Activated naive CD4-positive, alpha-beta T cell (primary cell): ENCODE measurements at places on chromosomes 3 and 15.

GRCh38 chr3:65995030-65995429 lies 43.7 kb downstream of the MAGI1 start:
- DNase-seq: no peak

GRCh38 chr15:31814082-31814481 lies 216.2 kb upstream of the CHRNA7 start:
- no peak for DNase-seq

DNA sequence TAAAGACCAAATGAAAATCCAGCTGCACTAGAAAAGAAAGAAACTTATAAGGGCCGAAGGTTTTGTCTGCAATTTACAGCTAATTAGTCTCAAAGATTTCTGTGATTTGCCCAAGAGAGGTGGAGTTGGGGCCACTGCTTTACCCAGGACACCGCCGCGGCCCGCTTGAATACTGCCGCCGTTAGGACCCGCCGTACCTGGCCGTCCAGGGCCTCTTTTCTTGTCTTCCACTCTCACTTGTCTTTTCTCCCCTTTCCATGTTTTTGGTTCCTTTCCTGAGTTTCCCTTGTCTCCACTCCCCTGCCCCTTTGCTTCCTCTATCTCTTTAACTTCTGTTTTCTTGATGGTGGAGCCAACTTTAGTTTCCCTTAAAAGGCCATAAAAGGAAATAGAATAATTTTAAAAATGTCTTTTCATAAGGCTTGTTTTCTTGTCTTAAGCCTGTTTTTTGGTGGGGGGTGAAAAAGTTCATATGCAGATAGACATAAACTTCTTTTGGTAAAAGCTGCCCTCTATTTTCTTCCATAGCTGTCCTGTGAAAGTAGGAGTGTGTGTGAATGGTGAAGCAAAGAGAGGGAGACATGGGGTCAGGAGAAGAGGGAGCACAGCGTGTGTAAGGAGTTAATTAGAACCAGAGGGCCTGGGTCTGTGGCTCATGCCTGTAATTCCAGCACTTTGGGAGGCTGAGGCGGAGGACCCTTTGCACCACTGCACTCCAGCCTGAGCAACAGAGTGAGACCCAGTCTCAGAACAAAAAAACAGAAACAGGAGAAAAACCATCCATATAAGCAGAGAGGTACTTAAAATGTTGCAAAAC lies 16.0 kb upstream of the CCNL1 start:
- no peak for DNase-seq

DNA sequence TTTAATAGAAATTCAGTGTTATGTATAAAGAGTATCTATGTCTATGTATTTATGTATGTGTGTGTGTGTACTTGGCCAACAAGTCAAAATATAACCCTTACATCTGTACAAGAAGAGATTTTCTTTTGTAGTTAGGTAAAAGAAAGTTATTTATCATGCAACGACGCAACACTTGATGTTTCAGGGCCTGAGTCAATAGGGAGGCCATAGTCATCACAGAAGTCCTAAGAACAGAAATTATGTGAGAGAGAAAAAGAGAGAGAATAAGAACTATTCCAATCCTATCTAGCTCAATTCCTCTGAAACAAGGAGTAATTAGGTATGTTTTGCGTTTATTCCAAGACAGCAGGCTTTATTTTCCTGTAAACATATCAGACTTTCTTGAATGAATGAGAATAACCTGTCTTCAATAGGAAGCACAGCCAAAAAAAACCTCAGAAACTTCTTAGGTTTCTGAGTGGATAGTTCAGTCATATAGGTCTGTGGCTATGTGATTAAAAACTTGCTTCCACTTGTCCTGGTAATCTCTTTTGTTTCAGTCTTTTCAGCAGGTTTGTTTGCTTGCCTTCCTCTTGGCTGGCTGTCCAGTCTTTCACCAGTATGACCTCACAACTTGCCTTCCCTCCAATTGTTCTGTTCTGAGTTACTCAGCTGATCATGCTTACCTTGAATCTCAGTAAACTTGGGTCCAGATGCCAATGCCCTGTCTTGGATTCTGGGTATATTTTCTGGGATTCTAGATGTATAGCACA lies 382.4 kb upstream of the GBE1 start:
- DNase-seq: no peak

DNA sequence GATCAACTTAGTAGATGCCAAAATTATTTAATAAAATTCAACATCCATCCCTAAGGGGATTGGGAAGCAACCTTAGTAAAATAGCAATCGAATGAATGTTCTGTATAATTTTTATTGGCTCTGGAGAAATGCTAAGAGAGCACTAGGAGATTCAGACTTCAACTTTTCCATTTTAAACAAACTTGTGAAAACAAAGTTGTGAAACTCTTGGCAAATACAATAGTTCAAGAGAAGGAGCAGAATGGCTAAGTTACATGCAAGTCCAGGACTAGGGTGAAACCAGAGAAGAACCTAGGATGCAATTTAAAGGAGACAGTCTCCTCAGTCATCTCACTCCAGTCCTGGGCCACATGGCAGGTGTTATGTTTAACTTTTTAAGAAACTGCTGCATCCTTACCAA lies 16.7 kb upstream of the ZNF280D start:
- no peak for DNase-seq

DNA sequence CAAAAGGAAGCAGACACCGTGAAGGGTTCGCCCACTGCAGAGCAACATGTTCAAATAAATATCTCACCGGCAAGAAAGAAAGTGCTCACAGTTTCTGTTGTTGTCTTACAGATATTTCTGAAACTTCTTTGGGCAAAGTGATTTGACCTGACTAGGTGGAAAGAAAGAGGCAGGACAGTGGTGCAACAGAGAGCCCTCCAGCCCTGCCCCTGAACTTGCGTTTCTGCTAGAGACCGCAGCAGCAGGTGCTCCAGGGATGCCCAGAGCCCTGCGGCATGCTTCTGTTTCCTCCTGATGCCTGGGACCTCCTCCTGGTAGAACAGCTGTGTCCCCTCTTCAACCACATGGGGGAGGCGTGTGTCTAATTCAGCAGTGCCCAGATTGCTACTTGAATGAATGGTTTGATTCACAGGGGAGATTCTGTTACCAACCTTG lies 123.4 kb downstream of the ATP10A start:
- DNase-seq: no peak

- no peak for DNase-seq
Observed at GRCh38 chr3:172617976-172618375, 92.9 kb downstream of the NCEH1 start.

- DNase-seq: no peak
Observed at GRCh38 chr3:185069037-185070030, 83.5 kb downstream of the C3orf70 start.

- no peak for DNase-seq
Observed at GRCh38 chr3:25555695-25556437, 108.8 kb downstream of the TOP2B start.

- no peak for DNase-seq
Observed at GRCh38 chr15:42616107-42616506, 40.7 kb downstream of the STARD9 start.

GRCh38 chr15:31070867-31071266 lies 30.7 kb downstream of the TRPM1 start:
- no peak for DNase-seq

GRCh38 chr15:65580287-65580686 lies 30.6 kb downstream of the INTS14 start:
- DNase-seq: no peak

- DNase-seq: no peak
Observed at GRCh38 chr3:56858331-56858730, 56.6 kb upstream of the ARHGEF3 start.

GRCh38 chr3:16697443-16698147 lies 92.4 kb upstream of the DAZL start:
- no peak for DNase-seq

GRCh38 chr3:148882288-148882687 lies 17.2 kb downstream of the CPA3 start:
- DNase-seq: no peak

- DNase-seq: peak; percentile 26
Observed at GRCh38 chr15:66603301-66604179, 37.7 kb upstream of the LCTL start.

DNA sequence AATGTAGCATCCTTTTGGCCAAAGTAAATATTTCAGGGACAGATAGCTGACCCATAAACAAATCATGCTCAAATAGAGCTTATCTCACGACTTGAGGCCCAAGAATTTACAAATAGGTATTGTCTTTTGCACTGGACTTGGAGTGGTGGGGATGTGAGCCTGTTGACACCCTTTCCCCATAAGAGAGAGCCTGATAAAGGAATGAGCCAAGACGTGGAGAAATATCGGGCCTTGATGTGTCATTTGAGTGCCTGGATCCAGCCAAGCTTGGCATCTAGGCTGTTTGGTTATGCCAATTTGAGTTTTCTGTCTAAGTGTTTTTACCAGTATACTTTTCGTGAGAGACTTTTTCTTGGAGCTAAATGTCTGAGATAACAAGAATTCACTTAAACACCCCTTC lies 112.9 kb upstream of the RGMA start:
- DNase-seq: no peak

GRCh38 chr3:17942856-17943255 lies 200.4 kb upstream of the TBC1D5 start:
- DNase-seq: no peak

DNA sequence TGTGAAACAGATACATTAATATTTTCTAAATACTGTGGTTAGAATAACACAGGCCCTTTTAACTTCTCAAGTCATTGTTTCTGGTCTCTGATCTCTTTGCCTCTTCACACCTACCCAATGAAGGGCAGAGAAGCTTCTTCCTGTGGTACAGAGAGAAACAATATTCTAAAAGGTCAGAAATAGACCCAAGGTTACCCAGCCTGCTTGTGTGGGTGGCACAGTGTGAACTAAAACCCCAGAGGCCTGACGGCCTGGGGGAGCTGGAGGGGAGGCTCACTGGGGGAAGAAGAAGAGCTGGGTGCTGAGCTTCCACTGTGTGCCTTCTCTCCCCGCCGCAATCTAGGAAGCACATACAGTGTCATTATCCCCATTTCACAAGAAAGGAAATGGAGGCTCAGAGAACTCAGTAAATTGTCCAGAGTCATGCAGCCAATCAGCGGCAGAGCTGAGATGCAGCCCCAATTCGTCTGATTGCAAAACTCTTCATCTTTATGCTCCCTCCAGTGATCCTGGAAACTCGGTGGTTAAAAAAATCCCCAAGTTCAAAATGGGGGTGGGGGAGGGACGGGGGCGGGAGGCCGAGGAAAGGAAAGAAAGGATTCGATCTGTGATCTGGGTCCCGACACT lies 64.1 kb upstream of the HEG1 start:
- no peak for DNase-seq

GRCh38 chr15:94032571-94032970 lies 198.8 kb upstream of the MCTP2 start:
- DNase-seq: no peak

- DNase-seq: no peak
Observed at GRCh38 chr15:60511351-60512031, 32.5 kb upstream of the ICE2 start.

- DNase-seq: no peak
Observed at GRCh38 chr3:72617424-72618024, 230.7 kb downstream of the SHQ1 start.

DNA sequence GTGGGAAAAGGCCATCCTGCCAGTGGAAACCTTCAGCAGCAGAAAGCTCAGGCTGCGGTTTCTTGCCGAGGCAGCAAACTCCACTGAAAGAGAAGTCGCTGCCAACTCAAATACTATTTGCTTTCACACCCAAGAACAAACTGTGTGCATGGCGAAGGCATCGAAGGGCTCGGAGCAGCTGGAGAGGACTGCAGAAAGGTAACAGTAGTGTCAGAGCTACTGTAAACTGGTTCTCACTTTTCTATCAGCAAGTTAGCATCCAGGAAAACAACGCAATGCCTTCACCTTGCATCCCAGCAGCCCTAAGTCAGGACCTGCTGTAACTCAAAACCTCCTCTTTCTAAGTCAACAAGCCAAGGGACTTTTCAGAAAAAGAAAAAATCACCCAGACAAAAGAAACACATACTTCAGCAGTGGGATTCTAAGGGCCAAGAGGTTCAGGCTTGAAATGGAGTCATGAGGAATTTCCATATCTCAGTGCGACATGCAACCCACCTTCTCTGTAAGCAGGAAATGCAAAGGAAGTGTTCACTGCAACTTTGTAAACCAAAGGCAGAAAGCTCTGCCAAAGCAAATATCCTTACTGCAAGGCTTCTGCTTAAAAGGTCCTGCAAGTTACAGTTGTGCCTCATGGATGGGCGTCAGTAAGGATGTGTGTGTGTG lies 193.5 kb downstream of the FOXP1 start:
- no peak for DNase-seq

DNA sequence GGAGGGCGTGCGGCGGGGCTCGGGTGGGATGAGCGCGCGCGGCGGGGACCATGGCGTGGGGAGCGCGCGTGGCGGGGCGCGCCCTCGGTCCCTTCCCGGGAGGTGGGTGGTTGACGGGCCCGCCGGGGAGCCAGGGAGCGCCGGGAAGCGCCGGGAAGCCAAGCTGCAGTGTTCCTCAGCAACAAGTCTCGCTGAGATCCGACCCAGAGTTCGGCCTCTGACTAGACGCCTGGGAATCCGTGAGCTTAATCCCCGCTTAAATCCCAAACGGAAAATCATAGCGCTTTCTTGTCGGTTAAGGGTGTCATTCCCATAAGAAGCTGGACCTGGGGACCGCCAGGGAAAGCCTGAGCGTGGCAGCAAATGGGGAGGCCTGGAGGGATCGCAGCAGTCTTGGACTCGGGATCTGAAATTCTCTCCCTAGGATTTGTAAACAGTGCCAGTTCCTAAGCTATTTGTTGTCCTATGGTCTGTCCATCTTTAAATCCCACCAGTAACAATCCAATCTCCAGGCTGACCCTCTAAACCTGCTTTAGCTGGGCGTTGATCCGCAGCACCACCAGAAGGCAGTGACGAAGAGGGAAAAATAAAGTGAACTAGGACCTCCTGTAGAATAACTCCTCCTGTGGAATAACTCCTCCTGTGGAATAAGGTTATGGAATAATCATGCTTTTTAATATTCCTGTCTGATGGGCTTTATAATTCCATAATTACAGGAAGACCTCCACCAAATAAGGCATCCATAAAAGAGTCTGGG lies 570 bp upstream of the NEDD4 start:
- DNase-seq: no peak

- no peak for DNase-seq
Observed at GRCh38 chr3:53792866-53793265, 53.4 kb downstream of the CHDH start.

DNA sequence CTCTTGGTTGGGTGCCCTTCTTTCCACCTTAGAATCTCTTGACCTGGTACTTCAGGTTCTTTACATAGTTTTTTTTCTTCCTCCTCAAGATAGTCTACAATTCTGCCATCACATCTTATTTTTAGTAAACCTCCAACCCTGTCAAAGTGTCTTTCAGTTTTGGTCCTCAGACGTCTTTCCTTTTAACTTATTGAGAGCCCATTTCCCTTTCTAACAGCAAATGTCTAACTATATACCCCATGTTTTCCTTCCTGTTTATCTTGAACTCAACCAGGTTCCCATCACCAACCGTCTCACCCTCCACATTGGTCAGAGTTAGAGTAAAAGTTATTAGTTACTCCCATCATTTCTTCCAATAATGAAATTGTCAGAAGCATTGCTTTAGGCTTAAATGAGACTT lies 10.4 kb downstream of the KBTBD12 start:
- no peak for DNase-seq

GRCh38 chr15:70293591-70294470 lies 196.1 kb upstream of the TLE3 start:
- DNase-seq: no peak

GRCh38 chr3:56987238-56987895 lies 73.1 kb upstream of the SPATA12 start:
- DNase-seq: no peak
